AG08395 (cell line): ENCODE measurements at places on chromosomes 13 and 19.

DNA sequence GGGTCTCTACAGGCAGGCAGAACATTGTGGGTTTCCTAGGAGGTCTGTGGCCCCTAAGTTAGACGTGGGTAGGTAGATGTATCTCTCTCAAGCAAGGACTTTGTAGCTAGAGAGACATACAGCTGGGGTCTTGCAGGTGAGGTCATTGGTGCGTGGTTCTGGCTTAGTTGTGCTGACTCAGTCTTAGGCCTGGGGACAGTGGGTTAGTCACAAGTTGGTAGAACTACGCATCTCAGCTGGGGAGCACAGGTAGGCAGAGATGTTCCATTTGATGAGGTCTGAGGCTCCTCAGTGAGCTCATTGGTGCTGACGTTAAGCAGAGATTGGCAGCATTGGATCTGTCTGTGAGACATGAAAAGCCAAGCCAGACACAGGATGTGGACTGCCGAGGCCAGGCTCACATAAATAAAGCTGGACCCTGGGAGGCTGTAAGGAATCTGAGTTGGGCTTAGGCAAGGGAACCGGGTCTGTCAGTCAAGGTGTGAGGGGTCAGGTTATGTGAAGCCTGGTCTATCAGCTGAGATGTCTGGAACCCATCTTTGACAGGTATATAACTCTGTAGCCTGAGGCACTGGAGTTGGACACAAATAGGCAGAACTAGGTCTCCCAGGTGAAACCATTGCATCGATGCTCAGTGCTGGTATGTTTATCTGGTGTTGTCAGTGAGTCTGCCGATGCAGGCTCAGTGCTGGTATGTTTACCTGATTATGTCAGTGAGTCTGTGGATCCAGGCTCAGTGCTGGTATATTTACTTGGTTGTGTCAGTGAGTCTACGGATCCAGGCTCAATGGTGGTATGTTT, 17.4 kb upstream of the PDCD2L start:
- no peak for DNase-seq

DNA sequence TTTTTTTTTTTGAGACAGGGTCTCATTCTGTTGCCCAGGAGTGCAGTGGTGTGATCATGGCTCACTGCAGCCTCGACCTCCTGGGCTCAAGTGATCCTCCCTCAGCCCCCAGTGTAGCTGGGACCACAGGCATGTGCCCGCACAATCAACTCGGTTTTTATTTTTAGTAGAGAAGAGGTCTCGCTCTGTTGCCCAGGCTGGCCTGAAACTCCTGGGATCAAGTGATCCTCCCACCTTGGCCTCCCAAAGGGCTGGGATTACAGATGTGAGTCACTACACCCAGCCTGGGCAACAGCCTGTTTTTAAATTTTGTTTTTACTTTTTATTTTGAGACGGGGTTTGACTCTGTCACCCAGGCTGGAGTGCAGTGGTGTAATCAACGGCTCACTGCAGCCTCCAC, 2.3 kb upstream of the KDM4B start:
- DNase-seq = no peak

GRCh38 chr13:28750187-28751045, 31.6 kb upstream of the SLC46A3 start:
- DNase-seq = no peak

- no peak for DNase-seq
Observed at GRCh38 chr13:111282997-111283396, 37.4 kb upstream of the TEX29 start.

GRCh38 chr13:78816154-78816553, 157.2 kb upstream of the OBI1 start:
- no peak for DNase-seq

DNA sequence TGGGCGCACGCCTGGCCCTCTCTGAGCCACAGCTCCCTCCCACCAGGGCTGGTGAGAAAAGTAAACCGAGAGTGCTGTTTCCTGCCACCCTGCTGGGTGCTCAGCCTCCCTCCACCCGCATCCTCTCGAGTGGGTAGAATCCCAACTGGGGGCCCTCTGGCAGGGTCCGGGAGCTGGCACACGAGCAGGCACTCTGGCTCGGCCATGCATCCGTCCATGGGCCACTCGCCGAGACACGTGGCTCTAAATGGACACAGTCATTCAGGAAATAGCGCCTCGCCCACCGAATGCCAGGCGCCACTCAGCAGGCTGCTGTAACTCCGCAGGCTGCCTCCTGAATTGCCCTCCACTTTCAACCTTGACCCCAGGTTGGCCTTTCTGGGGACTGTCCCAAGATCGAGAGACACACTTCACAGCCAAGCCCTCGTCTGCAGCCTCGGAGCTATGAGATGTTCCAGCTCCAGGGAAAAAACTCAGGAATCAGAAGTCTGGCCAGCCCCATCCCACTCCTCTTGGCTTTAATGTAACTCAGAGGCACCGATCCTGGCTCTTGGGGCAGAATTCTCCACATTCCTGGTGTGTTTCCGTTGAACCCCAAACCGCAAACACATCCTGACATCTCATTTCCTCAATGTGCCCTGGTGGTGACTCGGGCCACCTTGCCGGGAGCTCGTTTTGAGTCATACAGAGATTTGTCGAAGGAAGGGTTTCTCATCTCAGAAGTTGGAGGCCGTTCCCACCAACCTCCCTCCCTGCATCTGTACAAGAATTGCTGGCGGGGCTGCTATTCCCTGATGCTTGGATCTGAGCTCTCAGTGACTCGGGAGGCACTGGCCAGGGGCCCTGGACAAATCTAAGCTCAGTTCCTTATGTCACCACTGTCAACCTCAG, 14.1 kb downstream of the KLF2 start:
- DNase-seq = peak; percentile 91

DNA sequence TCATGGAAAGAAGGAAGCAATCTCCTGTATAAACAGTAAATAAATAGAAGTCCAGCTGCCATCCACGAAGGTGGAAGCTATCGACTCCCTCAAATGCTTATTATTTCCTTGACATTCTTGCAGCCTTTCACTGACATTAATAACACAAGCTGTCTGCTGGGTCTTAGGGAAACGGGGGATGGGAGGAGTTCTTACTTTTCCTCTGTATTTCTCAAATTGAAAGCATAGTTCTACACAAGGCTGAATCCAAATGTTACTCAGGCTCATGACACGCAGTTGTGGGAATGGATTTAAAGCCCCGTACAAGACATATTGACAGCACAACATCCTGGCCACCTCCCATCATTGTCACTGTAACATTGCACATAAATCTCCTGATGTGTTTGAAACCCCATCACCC, 4.0 kb downstream of the SERPINE3 start:
- no peak for DNase-seq

GRCh38 chr13:22948421-22948820, 232.4 kb upstream of the SGCG start:
- DNase-seq = no peak

- DNase-seq = no peak
Observed at GRCh38 chr13:30915691-30916541, 9.8 kb downstream of the MEDAG start.

DNA sequence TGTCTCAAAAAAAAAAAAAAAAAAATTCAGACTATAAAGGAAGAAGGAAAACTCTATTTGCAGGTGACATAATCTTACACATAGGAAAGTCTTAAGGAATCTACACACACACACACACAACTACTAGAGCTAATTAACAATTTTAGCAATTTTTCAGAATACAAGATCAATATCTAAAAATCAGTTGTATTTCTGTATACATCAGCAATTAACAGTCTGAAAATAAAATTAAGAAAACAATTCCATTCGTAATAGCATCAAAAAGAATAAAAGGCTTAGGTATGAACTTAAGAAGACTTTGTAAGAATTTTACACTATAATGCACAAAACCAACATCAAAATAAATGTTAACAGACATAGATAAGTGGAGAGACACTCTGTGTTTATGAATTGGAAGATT, 15.6 kb upstream of the CALM3 start:
- no peak for DNase-seq

DNA sequence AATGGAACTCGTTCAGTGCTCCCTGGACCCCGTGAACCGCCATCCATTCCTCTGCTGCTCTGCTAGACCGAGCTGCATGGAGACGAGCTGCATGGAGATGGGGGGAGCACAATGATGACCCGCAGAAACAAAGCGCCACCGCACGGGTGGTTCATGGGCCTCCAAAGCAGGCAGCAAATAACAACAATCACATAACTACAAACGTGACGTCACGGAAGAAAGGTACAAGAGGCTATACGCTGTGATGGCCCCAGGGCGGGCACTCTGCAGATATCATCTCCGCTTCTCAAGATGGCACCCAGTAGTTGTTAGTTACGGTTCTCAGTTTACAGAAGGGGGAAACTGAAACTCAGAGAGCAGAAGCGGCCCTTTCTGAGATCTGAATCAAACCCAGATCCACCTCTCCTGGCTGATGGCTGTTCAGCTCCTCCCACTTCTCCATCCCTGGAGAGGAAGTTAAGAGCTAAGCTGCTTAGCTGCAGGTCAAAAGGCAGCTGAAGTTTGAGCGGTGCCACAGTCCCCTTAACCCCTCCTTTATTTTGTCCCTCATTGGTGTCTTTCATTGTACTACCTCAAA, 1.7 kb downstream of the ATP13A1 start:
- no peak for DNase-seq

- DNase-seq = peak; percentile 48
Observed at GRCh38 chr13:52158629-52159158, 703 bp downstream of the NEK3 start.

GRCh38 chr19:4060621-4061177, 6.0 kb downstream of the ZBTB7A start:
- no peak for DNase-seq

GRCh38 chr19:29676586-29676985, 11.3 kb downstream of the PLEKHF1 start:
- DNase-seq = no peak

DNA sequence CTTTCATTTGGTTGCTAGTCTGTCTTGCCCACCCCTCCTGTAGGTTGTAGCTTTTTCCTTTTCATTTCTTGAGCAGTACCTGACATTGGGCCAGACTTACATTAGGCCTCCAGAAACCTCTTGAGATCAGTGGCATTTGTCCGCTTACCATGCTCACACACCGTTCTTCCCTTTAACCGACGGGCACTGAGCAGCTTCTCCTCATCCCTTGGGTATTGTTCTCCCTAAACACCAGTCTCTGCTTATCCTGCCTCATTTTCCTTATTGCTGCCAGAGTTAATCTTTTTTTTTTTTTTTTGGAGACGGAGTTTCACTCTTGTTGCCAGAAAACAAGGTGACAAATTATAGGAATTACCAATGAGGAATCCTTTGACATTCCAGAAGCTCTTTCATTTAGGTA, 27.2 kb upstream of the KCTD4 start:
- DNase-seq = no peak

GRCh38 chr13:34422956-34423355, 519.1 kb upstream of the NBEA start:
- no peak for DNase-seq

DNA sequence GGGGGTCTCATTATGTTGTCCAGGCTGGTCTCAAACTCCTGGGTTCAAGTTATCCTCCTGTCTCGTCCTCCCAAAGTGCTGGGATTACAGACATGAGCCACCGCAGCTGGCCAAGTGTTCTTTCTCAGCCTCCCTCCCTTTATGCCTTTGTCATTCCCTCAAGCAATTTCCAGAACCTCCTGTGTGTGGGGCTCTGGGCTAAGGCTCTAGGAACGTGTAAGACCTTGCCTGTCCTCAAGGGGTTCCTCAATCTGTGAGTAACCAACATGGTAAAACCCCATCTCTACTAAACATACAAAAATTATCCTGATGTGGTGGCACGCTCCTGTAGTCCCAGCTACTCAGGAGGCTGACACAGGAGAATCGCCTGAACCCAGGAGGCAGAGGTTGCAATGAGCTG, 15.5 kb upstream of the SPACA4 start:
- no peak for DNase-seq

GRCh38 chr19:49413348-49413747, 9.9 kb downstream of the PTH2 start:
- DNase-seq = no peak

DNA sequence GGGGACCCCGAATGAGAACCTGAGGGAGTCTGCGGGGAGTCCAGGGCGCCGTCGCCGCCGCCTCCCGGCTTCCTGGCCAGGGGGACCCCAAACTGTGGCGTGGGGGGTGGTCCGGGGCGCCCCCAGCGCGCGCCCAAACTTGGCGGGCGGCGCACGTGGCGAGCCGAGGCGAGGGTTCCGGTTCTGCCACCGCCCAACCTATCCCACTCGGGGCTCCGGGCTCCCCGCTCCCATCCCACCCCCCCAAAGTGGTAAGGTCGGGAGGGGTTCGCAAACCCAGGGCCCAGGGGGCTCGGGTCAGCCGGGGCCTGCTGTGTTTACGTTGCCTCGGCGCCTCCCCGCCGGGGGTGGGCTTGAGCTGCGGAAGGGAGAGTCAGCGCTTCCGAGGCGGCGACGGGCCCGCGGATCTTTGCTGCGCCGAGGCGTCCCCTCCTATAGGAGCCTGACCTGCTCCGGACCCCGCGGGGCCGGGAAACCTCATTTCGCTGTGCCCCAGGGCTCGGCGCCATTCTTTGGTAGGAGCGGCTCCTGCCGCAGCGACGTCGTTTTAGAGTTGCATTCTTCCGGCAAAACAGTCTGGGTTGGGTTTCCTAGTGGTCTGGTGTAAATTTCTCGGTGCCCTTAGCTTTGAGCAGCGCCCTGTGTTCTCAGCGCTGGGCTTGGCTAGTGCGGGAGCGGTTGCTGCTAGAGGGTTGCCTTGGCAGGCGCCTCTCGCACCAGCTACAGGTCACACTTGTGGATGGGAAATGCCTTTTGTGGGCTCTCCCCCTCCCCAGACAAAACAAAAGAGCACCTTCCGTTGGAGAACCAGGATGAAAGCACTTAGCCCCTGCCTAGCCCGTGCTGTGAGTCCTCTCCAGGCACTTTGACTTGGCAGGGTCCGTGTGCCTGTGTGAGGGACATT, 1.2 kb downstream of the DAZAP1 start:
- DNase-seq = peak; percentile 19

DNA sequence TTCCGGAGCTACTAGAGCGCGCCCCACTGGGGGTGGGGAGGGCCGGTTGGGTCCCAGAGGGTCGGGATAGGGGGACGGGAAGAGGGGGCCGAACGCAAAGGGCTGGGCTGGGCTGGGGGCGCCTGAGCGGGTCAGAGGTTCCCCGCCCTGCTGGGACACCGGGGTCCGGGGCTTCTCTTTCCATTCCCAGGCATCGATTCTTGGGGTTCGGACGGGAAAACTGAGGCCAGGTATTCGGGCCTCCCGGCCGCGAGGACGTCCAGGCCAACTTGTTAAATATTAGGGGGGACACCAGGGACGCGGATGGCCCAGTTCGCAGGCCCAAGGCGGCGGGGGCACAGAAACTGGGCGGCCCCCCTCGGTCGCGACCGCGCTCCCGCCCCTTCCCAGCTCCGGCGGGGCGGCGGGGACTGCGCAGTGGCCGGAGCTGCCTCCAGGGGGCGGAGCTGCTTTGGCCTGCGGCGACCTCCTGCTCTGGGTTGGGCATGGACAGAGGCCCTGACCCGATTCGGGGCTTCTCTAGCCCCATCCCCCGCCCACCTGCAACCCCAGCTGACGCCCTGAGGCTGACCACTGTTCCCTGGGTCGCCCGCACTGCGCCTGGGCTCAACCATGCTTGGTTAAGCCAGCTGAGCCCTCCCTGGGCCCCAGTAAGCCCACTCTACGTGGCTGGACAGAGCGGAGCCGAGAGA, 1.2 kb upstream of the KLF16 start:
- peak; percentile 75 for DNase-seq

DNA sequence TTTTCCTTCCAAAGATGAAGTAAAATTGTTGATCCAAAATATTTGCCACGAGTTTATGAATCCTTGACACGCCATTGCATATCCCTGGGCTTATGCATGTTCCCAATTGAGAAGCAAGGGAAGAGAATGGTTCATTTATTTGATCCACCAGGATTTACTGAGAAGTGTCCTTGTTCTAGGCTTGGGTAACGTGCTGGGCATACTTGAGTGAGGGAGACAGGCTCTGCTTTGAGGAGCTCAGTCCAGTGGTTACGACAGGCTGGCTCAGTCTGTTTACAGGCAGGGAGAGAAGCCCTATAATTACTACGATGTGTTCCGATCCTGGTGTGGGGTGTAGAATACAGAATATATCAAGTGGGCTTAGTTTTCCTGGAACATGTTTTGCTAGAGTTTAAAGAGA, 6.3 kb upstream of the PNMA8C start:
- DNase-seq = no peak
